Suppressor macrophage (primary cell): ENCODE measurements at places on chromosomes 3 and 15.
A peak's percentile ranks its signal among the peaks of the same experiment; 100 is the strongest.

DNA sequence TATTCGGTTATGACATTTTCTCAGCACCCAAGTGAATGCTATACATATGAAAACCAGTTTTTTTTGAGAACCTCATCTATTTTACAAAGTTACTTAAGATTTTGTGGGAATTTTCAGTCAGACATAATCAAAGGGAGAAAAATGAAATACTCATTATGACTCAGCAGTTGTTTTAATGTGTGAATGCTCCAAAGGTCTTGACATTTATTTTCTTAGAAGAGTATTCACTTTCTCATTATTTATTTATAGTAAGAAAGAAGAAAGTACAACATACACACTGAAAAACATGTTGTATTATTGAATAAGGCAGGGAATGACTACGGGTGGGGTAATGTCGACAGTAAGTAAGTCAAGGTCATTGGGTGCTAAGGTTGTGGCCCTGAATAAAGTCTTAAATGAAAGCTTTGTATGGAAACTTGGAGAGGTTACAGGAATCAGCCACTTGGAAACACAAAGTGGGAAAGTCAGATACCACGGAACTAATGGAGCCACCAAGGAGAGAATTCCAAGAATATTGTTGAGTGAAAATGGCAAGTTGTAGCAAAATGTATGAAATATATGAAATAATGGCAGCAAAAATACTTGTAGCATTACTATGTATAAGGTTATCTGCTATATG is 844.5 kb downstream of the TBL1XR1 start:
- no peak for DNase-seq

GRCh38 chr15:43911235-43911781 is 84.5 kb downstream of the WDR76 start:
- DNase-seq: peak; percentile 66

DNA sequence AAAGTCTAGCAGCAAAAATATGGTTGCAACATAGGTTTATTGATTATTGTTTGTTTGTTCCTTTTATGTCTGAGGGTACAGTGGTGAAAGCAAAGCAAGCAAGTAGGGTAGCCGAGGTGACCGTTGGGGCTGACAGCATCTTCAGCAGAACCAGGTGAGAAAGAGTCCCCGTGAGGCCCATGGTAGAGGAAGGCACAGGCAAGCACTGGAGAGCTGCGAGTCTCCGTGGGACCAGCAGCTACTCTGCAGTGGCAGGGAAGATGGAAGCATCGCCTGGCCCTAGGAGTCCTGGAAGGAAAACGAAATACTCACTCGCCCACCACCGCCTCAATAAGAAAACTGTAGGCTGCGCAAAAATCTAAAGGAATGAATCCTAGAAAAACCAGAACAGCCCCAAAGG is 25.3 kb upstream of the GABRA5 start:
- DNase-seq: no peak

DNA sequence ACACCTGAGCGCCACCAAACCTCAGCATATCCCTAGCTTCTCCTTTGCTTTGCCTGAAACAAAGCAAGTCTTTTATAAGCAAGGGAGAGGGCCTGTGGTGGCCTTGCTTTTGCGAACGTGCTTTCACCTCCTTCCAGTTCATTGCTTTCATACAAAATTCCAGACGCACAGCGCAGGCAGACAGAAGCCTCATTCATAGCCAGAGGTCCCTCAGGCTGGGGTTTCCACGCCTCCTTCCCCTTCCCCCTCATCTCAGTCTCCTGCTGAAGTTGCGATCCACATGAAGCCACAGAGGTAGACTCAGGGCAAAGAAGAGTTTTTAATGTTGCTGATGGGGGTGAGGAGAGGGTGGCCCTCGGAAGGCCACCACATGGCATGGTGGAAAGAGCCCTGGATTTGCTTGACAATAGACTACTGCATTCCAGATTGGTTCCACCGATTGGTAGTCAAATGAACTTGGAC is 59.4 kb upstream of the FLNB start:
- DNase-seq: no peak

DNA sequence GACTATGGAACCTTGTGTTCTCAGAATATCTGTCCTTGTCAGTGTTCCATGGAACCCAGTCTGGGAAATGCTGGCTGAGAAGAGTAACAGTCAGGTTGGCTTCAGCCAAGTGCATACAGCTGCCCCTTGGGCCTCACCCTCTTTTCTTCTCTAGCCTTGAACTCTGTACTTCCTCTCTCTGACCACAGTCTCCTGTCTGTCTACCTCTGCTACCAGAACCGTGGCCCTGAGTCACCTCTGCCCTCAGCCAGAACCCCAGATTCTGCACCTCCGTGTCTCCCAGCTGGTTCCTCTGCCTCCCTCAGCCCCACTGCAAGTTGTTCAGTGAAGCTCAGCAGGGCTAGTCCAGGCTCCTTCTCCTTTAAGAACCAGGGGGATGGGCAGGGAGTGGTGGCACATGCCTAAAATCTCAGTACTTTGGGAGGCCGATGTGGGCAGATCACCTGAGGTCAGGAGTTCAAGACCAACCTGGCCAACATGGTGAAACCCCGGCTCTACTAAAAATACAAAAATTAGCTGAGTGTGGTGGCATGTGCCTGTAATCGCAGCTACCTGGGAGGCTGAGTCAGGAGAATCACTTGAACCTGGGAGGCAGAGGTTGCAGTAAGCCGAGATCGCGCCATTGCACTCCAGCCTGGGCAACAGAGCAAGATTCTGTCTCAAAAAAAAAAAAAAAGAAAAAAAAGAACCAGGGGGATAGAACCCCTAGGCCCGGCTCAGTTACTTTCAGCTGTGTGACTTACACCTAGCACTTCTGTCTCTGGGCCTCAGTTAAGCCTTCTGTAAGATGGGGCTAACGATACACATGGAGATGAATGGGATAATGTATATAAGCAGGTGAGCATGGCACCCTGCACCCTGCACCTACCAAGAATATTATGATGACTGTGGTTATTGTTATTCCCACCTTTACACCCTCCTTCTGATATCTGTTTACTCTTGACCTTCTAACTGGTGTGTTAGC is 24.3 kb upstream of the TATDN2 start:
- DNase-seq: peak; percentile 31

GRCh38 chr15:70669966-70670658 is 93.2 kb downstream of the UACA start:
- no peak for DNase-seq

DNA sequence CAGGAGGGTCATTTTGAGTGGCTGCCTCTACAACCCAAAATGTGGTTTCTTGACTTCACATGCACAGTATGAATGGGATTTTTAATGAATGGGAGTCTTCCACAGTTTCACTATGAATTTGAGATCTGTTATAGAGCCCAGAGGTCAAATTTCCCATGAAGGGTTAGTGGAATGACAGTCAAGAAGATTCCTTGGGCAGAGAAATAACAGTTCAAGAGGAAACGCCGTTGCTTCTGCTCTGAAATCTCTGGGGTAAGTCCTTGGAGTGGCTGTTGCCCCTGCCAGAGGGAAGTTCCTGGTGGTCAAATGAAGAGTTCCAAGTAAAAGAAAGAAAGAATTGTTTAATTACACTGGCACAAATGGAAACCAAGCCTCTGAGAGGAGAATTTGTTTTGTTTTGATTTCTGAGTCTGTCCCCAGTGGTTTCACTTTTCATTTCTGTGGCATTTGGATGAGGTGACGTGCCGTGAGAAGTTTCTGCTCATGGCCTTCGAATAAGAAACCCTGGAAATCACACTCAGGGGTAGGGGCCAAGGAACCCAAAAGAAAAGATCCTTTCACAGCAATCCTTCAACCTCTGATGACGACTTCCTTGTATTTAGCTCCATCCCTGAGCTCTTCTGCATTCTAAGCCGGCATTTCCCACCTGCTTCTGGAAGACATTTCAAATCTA is 77.5 kb upstream of the IL12A start:
- DNase-seq: no peak

DNA sequence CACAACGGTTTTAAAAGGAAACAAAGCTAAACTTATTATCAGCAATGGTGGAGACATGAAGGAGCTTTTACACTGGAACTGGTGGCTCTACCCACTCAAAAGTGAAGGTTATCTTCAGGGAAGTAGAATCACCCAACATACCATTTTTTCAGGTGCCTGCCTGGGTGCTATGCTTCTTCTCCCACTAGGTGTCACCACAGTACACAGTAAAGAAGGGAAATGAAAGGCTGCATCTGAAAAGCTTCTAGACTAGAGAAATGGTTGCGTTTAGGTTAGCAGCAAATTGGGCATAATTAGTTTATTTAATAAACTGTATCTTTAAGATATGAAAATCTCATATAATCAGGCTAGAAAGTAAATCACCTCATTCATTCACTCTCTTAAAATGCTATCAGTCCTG is 47.0 kb upstream of the SELENOK start:
- DNase-seq: peak; percentile 35

DNA sequence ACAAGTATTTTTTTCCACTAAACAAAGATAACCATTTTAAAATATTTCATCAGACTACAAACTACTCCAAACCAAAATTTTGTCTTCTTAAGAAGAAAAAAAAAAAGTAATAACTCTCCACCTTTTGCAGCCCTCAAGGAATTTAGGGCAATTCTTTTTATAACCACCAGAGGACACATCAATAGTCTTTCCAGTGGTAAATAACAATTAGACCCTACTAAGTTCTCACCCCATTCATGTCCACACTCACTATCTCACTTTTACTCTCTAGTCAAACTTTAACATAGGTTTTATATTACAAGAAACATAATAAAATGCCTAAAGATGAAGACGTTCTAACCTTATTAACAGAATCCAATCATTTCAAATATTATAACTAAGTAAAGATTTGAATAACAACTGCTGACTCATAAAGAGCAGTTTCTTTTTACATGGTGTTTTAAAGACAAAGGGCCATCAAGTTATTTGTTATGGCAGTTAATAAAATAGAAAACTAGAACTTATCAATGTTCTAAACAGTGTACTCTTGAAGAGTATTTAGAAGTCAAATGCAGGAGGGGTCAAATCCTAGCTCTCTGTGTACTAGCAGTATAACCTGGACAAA is 33.0 kb downstream of the CCDC39 start:
- no peak for DNase-seq

GRCh38 chr15:74609938-74610301 is 5.7 kb upstream of the CLK3 start:
- no peak for DNase-seq

DNA sequence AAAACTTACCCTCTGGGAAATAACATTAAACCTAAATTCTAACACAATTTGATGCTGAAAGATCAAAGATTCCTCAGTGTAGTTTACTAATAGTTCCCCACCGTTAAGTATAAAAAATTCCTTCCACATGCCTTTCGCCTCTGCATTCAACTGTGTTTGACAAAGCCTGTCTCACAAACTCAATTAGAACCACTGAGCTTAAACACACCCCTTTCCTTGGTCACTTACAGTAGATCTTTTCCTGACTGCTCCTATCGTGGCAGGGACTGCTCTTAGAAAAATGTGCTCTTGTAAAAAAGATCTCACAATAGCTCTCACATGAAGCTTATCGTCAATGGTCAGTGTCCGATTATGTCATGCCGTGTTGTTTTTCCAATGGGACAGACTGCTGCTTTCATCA is 8.9 kb upstream of the KBTBD8 start:
- no peak for DNase-seq

DNA sequence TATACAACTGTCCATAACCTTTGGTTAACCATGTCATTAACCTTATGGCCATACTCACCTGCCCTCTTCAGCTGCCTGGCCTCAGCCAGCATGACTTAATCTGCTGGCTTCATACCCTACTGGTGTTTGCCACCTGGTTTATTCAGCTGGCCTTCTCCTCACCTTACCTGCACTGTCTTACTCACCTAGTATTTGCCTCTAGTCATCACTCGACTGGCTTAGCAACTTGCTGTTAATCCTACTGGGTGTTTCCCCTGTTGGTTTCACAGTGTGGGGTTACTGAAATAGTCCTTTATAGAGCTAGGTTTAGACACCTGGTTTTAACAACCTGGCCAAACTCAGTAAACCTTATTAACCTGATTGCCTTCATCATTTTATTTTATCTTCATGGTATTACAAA is 96.4 kb downstream of the IL12A start:
- DNase-seq: no peak

DNA sequence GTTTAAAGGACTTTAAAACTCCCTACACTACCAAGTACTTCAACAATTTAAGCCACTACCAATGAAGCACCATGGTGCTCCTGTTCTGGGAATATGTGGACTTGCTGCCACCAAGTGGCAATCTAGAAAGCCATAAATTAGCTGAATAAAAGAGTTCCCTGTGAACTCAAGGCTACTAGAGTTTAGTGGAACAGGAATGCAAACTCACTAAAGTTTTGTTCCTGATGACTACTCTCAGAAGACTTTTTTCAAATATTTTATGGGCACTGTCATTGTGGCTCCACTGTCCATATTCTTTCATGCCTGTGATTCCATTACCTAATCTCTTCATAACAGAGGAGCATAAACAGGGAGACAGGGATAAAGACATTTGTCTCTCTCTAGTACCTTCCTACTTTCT is 63.9 kb downstream of the TMCC1 start:
- DNase-seq: peak; percentile 78

GRCh38 chr3:161295325-161295724 is 74.2 kb downstream of the NMD3 start:
- DNase-seq: no peak

DNA sequence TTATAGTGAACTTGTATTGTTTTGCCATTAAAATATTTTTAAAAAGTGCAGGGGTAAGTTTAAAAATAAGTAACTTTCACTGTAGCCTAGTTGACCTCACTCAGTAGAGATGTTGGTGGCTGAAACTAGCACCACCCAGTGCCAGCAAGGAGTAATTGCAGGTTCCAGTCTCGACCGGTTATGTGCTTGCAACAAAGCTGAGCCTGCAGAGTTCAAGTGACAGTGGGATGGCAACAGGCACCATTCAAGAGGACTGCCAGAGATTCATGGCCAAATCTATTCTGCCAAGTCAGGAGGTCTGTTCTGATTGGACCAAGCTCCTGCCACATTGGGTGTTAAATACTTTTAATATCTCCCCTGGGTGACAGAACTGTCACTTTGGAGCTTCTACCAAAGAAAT is 2.7 kb downstream of the ADAMTS7 start:
- peak; percentile 38 for DNase-seq

DNA sequence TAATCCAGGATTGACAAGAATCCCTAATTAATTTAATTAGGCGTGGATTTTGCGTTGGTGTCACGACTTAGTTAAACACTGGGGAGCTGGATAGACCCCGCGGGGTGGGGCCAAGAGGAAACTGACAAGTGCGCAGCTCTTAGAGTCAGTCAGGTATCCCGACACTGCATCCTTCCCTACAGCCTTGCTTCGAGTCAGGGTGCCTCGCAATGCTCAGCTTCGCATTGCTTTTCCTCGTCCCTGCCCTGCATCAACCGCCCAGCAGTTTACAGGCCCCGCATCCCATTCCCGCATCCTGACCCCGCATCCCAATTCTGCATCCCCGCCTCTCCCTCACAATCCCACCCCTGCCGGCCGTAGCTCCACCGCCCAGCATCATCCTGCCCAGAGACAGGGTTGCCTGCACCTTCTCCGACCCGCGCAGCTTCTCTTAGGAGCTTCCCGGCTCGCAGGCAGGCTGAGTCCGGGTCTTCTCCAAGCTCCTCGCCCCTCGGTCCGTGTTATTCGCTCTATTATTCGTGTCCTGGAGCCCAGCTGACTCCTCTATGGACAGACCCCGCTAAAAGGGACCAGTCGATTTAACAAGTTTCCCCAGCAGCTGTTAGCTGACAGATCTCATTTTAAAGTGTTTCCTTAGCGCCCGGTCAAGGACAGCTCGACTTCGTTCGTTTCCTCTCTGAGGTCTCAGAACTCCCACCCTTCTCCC is 699 bp upstream of the SHOX2 start:
- peak; percentile 6 for DNase-seq

GRCh38 chr15:52496776-52497470 is 31.8 kb downstream of the MYO5A start:
- DNase-seq: peak; percentile 62

- DNase-seq: no peak
Measured at GRCh38 chr3:97010881-97011657, 196.7 kb downstream of the EPHA6 start.
